ENCODE measurements at places on chromosomes 1 and 21.

- DNase-seq = no peak
Observed at GRCh38 chr1:67214420-67215174, 48.3 kb downstream of the IL23R start.

GRCh38 chr1:64363111-64363510, 106.8 kb upstream of the CACHD1 start:
- DNase-seq = peak; percentile 3

- DNase-seq = no peak
Observed at GRCh38 chr21:33075128-33075527, 5.2 kb downstream of the OLIG1 start.

GRCh38 chr1:155968051-155968400, 10.3 kb downstream of the ARHGEF2 start:
- DNase-seq = no peak

GRCh38 chr1:230798491-230798890, 51.3 kb downstream of the CAPN9 start:
- DNase-seq = no peak

- no peak for DNase-seq
Observed at GRCh38 chr1:192787914-192788585, 20.8 kb upstream of the RGS2 start.

DNA sequence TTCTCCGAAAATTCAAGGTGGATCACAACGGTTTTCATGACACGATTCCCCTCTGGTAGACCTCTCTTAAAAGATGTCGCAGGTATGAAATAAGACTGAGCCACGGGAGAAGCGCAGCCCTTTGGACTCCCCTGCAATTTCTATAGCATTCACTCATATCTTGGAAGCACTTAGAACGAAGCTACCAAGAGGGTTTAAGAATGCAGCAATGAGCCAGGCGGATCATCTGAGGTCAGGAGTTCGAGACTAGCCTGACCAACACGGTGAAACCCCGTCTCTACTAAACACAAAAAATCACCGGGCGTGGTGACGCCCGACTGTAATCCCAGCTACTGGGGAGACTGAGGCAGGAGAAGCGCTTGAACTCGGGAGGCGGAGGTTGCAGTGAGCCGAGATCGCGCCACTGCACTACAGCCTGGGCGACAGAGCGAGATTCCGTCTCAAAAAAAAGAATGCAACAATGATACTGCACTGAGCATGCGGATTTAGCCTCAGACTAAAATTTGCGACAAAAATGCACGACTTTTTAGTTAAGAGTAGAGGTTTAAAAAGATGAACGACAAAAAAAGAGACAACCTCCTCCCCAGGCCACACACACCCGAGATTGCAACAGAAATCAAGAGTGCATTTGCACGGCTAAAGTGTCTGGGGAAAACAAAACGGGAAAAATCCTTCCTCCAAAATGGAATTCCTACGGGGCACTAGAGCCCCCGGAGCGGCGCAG, 743 bp downstream of the TOMM20 start:
- DNase-seq = peak; percentile 22

- DNase-seq = no peak
Observed at GRCh38 chr1:205122489-205122882, 708 bp upstream of the RBBP5 start.

DNA sequence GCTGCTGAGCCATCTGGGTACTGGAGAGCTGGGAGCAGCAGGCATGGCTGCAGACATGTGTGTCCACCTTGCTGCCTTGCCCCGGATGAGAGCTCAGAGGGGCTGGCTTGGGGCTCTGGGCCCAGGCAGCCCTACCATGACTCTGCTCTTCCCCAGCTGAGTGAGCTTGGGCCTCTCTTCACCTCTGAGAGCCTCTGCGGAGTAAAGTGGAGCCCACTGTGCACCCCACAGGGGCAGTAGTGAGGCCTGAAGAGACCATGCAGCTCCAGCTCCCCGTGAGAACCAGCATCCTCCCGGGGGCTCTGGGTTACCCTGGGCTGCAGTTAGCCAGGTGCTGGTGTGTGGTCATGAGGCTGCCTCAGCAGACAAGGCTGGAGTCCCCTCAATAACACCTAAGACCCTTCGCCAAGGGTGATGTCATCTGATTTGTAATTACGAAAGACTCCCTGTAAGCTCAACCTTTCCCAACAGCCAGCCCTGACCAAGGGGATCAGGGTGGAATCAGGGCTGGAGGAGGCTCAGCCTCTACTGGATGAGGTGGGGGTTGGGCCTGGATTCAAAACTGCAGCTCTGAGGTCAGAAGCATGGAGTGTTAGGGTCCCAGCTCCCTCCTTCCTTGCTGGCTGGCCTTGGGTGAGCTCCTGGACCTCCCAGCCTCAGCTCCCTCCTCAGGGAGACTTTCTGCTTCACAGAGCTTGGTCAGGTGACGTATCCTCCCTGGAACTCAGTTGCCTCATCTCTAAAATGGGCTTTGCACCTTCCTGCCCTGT, 308.0 kb downstream of the MATN1 start:
- no peak for DNase-seq

DNA sequence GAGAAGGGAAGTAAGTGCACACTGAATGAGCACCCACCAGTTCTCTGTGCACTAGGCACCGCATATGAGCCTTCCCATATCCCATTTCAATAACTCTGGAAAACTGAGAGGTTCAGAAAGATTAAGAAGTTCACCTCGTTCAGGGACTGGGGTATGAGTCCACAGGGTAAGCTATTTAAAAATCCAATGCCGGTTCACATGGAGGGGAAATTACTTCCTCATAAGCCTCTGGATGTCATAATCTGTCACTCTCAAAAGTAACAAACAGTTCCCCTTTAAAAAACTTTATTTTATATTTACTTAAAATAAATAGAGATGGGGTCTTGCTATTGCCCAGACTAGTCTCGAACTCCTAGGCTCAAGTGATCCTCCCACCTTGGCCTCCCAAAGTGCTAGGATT, 1.9 kb downstream of the OR2B11 start:
- no peak for DNase-seq

GRCh38 chr1:209648931-209649776, 3.1 kb downstream of the LAMB3 start:
- DNase-seq = no peak

GRCh38 chr1:39689635-39690034, 1.6 kb downstream of the HPCAL4 start:
- no peak for DNase-seq

DNA sequence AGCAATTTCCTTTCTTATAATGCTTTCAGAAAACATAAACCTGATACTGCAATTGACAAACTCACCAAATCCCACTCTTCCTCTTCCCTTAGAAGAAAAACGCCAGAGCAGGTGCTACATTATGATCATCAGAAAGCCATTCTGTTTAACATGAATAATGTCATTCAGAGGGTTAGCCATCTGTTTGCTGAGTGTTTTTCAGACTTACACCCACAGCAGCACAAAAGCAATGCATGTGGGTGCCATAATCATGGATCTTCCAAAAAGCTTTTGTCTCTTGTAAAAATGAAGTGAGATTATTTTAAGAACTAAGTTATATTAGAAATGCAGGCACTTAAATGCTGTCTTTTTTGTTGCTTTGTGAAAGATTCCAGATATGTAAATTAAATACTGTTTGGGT, 204.6 kb upstream of the TMPRSS15 start:
- peak; percentile 20 for DNase-seq

GRCh38 chr1:221117548-221117951, 238.3 kb downstream of the HLX start:
- no peak for DNase-seq

DNA sequence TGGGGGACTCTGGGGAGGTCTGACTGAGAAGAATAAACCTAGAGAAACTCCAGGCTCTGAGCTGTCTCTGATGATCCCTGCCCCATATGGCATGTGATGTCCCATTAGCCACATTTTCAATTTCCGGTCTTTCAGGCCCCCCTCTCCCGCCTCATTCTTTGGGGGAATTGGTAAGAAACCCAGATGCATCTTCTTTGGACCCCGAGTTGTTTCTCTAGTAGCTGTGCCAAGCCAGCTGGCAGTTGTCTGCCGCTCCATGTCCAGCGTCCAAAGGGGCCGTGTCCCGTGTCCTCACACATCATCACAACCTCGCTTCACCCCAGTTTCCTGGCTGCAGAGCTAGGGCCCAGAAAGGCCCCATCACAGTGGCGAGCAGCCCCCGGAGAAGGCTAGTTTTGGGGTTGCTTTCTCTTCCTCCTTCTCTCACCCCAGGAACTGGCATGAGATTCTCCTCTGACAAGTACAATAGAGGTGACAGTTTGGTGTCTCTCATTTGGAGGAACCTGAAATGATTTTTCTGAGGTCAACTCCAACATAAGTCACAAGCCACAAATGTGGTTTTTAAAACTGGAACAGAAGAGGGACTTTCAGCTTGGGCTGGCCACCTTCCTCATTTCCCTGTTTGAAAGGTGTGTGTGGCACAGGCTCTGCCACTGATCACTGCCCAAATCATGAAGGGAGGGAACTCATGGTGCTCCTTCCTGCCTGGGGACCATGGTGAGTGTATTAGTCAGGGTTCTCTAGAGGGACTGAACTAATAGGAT, 6.4 kb upstream of the GPR157 start:
- no peak for DNase-seq

- no peak for DNase-seq
Observed at GRCh38 chr1:91944087-91944486, 5.1 kb upstream of the BRDT start.

Data from putamen (tissue), 1 donor.